NCI-H2081 treated with DMSO at 0.1 percent for 48 hours (cell line): ENCODE measurements at places on chromosomes 2 and 18.

DNA sequence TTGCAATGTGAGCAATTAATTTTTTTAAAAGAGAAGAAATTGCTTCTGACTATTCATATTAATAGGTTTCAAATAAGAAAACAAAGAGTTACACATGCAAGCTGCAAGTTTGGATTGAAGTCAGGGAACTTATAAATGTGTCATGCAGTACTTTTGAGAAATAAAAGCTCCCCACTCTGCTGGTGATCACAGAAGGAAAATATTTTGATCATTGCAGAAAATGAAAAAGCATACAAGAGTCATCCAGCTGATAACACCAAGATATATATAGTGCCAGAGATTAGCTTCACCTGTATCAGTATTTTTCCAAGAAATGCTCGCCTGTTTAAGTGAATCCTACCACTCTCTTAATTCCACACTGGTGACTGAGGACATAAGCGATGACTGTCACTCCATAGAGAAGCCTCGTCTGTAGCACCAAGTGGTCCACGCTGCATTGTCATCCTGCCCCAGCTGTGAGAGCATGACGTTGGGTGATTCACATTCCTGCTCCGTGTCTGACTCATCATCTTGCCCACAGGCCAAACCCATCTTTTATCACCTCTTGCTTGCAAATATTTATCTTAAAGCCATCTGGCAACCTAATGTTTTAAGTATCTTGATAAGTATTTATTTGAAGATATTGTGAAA, 178.0 kb downstream of the ASXL3 start:
- no peak for DNase-seq

- no peak for DNase-seq
Measured at GRCh38 chr2:113032737-113033136, 19.9 kb downstream of the IL36B start.

DNA sequence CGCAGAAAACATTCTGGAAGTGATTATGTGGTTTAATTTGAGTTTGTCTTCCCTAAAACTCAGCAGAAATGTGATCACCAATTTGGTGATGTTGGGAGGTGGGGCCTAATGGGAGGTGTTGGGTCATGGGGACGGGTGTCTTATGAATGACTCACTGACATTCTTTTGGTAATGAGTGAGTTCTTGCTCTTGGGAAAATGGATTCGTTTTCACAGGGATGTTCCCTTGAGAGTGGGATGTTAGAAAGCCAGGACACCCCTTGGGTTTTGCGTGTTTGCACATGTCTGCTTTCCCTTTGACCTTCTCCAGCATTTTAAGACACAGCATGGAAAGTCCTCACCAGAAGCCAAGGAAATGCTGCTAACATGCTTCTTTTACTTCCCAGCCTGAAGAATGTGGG, 321.5 kb upstream of the NT5C1B start:
- no peak for DNase-seq

GRCh38 chr2:197011021-197011417, 84.5 kb upstream of the PGAP1 start:
- no peak for DNase-seq

GRCh38 chr2:147320146-147320545, 524.7 kb upstream of the ACVR2A start:
- DNase-seq = no peak

- no peak for DNase-seq
Measured at GRCh38 chr2:146123714-146124113, 1603.8 kb upstream of the ZEB2 start.

DNA sequence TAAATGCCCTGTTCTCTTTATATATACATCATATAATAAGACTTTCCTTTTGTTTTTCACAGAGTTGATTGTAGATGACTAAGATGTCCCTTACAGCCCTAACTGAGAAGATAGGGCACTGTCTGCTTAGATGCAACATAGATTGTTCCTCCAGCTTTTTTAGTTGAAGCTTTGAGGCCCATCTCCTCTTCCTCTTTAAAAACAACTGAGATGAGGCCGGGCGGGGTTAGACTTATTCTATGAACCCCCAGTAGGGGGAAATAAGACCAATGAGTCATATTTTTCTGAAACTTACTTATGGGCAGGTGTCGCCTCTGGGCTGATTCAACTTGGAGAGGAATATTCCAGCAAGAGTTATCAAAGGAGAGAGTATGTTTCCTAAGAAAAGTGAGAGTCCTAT, 84.6 kb downstream of the FBXO15 start:
- DNase-seq = no peak

DNA sequence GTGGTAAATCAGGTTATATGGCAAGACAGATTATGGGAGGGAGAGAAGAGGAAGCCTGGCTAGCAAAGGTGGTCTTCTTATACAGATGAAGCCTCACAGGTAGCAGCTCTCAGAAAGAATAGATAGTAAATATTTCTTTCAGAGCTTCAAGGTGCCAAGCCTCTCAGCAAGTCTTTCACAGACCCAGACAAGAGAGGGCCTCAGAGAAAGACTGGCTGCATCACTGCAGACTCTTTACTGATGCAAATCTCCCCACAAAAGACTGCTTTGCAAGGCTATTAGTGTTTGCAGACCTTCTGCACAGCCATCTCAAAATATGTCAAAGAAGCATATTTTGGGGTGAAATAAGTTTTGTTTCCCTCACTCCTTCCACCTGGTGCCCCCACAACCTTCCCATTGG, 372.4 kb upstream of the RND3 start:
- DNase-seq = no peak

DNA sequence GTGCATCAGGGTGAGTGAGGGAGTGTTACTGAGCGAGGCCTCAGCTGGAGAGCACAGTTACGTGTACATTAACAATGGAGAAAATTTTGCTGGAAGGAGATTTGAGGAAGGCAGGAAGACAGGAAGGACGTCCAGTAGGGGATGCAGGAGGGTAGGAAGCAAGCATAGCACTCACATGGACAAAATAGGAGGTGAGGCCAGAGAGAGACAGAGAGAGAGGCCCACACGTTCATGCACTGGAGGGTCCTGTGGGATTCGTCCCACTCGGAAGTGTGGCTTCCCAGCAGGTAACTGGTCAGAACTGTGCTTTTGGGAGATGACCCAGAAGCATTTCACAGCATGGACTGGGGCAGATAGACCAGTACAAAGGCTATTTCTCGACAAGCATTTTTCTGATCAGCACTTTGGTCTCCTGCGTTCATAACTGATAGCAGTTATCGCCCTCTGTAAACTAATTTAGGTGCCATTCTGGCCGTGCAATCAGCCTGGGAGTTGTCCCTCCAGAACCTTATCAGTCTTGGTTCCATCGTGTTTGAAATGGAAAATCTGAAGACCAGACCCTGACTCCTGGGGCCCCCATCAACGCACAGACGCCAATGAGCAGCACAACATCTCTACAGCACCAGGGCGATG, 5.7 kb downstream of the LCT start:
- no peak for DNase-seq

DNA sequence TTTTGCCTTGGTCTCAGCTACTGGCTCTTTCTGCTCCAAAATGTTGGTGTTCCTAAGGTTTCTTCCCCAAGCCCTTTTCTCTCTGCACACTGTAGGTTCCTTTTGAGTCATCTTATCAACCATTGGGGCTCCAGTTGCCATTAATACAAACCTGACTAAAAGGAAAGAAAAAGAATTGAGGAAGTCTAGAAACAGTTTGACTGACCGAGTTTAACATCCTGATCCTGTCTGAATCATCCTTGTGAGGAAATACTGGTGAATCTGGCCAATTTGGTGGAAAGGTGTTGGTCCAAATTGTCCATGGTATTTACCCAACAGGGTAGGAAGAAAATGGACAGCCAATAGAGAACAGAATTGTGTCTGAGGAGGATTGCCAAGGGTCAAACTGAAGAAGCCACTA, 38.3 kb downstream of the CRYGD start:
- no peak for DNase-seq

- DNase-seq = no peak
Measured at GRCh38 chr2:235262750-235263149, 231.1 kb upstream of the AGAP1 start.

- no peak for DNase-seq
Measured at GRCh38 chr18:55097456-55098170, 138.4 kb upstream of the CCDC68 start.

DNA sequence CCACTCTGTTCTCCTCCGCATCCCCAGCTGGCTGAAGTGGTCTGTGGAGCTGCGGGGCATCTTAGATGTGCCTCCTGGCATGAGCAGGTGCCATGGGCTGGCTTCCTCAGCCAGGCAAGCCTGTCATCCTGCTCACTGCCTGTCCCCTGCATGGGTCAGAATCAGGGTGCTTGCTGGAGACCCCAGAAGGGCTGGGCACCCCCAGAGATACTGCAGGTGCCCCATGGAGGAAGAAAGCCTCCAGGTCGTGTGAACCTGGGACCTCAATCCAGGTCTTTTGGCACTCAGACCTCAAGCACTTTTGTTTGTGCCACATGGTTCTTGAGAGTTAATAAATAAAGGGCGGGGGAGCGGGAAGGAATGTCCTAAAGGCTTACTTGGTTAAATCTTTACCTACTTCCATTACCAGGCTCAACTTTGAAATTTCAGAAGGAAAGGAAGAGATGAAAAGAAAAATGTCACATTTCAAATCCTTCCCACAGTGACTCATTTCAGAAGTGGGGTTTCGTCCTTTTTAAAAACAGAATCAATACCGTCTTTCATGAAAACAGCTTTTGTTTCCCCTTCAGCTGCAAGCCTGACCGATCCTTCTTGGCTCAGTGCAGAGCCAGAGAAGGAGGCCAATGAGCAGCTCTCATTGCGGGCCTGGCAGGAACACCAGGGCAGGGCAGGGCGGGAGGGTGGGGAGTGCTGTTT, 69.9 kb downstream of the RHOB start:
- no peak for DNase-seq

GRCh38 chr2:168345601-168346000, 98.2 kb upstream of the STK39 start:
- DNase-seq = no peak

- DNase-seq = no peak
Measured at GRCh38 chr2:216114382-216114713, 5.2 kb downstream of the XRCC5 start.

DNA sequence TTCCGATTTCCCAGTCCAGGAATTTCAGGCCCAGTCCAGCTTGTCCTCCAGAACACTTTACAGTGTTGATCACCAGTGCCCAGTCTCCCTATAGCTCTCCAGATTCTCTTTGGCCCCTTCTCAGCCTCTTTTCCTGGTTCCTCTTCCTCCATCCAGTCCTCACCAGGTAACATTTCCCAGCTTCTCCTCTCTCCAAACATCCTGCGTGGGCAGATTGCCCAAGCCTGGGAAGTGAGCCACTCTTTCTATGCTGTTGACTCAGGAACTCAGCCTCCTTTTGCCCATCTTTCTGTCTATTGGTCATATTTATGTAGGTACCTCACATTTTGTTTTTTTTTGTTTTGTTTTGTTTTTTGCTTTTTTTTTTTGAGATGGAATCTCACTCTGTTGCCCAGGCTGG, 109.4 kb downstream of the LYPD1 start:
- DNase-seq = no peak

DNA sequence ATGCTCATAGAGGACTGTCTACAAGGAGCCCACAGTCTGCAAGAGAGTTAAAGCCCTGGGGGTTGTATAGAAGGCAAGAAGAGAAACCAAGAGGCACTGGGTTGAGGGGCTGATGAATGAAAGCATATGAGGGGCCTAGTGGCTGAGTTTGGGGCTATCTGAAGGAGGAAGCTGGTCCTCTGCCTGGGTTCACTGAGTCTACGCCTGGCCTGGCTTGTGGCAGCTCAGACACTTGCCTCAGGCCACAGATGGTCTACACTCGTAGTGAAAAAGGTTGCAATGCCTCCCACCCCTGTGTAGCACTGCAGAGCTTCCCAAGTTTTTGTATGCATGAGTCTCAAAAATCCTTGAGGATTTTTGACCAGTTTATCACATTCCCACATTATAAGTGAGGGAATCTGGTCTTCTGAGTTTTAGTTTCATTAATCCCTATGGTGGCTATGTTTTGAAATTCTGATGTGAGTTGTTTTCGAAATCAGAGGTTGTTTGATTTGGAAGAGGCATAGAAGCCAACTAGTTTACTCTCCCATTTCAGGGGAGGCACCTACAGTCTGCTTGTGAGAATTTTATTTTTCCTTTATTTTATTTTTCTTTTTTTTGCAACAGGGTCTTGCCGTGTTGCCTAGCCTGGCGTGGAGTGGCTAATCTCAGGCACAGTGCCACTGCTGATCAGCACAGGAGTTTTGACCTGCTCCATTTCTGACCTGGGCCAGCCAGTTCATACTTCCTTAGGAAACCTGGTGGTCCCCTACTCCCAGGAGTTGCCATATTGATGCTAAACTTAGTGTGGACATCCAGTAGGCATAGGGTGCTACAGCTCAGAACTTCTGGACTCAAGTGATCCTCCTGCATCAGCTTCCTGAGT, 10.0 kb downstream of the MYCN start:
- no peak for DNase-seq

- DNase-seq = no peak
Measured at GRCh38 chr2:206260188-206261012, 14.1 kb upstream of the ZDBF2 start.

DNA sequence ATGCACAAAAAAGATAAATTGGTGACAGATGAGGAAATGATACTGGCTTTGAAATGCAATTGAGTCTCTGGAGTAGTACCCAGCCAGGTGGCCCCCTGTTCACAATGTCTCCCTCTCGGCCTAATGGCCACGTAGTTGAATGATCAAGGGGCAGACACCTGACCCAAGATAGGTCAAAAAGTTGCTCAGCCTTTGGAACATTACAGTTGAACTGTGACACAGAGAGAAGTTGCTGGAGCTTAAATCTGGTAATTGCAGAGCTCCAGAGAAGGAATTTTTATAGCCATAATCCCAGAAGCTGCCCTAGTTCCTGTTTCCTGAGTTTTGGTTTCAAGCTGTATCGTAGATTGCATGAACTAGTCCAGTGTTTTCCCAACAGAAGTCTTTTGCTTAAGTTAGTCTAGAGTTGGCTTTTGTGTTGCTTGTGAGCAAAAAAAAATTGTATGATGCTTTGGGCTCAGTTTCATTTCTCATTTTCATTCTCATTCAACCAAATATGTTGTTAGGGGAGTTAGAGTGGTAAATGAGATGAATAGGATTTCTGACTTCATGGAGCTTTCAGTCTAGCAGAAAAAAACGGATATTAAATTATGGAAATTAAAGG, 117.9 kb downstream of the CSRNP3 start:
- DNase-seq = no peak

DNA sequence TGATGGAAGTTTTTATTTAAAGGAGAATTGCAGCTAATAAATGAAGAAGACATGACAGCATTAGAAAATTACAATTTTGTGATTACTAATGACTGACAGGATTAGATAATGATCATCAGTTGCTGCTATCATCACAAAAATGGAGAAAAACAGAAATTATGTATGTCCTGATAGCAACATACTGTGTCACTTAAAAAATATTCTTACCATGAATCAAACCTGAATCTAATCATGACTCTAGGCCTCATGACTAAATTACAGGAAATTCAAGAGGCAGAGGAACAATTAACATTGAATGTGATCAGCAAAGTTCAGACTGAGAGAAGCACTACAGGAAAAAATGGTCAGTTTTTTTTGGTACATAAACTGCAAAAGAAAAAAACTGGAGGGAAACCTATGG, 147.8 kb downstream of the PMAIP1 start:
- no peak for DNase-seq

- no peak for DNase-seq
Measured at GRCh38 chr2:14157816-14158215, 474.7 kb upstream of the LRATD1 start.

- no peak for DNase-seq
Measured at GRCh38 chr2:33123216-33123615, 176.5 kb downstream of the LTBP1 start.

GRCh38 chr2:168035458-168035857, 211.9 kb downstream of the STK39 start:
- no peak for DNase-seq

GRCh38 chr18:63774511-63774910, 707 bp upstream of the SERPINB7 start:
- no peak for DNase-seq

GRCh38 chr2:215883799-215884198, 129.6 kb downstream of the MREG start:
- DNase-seq = no peak
